Activated naive CD8-positive, alpha-beta T cell treated with anti-CD3 and anti-CD28 coated beads, Interleukin-2, amount 50 U/mL, for 24 hours (primary cell): ENCODE measurements at places on chromosomes 6 and 20.

- DNase-seq = no peak
Observed at GRCh38 chr20:23152308-23152892, 66.3 kb upstream of the CD93 start.

- no peak for DNase-seq
Observed at GRCh38 chr6:91081452-91082067, 494.7 kb upstream of the MAP3K7 start.

DNA sequence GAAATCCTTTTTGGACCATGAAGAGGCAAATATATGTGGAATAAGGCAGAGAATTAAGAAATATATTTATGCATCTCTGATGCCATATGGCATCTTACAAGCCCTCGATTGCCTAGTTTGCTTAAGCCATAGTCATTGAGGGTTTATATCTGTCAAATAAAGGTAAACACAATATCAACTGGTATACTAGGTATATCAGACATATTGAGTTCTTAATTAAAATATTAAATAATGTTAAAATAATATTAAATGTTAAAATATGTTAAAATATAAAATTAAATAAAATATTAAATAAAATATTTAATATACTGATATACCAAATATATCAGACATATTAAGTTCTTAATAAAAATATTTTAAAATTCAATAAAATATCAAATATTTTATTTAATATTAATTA lies 567.4 kb upstream of the PTCHD4 start:
- no peak for DNase-seq

GRCh38 chr6:144159742-144160141 lies 9.4 kb downstream of the STX11 start:
- no peak for DNase-seq
